NCI-H345 (cell line): ENCODE measurements at places on chromosomes 1 and 21.
A peak's percentile ranks its signal among the peaks of the same experiment; 100 is the strongest.

GRCh38 chr21:17858747-17859146, 39.6 kb upstream of the C21orf91 start:
- no peak for DNase-seq

GRCh38 chr21:27772816-27773215, 805.9 kb upstream of the ADAMTS5 start:
- DNase-seq, result no peak

DNA sequence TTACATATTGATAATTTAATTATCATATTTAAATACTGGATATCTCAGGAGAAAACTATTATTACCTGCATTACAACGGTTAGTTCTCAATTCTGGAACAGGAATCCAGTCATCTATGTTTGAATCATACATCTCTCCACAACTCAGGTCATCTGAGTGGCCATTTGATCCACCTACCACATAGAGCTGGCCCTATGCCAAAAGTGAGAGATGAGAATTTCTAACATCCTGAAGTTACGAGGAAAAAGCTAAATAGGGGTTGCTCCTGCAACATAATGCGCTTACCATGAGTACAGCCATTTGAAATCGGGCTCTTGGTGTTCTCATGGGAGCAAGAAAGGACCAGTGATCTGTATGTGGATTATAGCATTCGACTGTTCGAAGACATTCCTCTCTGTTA, 16.9 kb downstream of the IVNS1ABP start:
- DNase-seq, result no peak

DNA sequence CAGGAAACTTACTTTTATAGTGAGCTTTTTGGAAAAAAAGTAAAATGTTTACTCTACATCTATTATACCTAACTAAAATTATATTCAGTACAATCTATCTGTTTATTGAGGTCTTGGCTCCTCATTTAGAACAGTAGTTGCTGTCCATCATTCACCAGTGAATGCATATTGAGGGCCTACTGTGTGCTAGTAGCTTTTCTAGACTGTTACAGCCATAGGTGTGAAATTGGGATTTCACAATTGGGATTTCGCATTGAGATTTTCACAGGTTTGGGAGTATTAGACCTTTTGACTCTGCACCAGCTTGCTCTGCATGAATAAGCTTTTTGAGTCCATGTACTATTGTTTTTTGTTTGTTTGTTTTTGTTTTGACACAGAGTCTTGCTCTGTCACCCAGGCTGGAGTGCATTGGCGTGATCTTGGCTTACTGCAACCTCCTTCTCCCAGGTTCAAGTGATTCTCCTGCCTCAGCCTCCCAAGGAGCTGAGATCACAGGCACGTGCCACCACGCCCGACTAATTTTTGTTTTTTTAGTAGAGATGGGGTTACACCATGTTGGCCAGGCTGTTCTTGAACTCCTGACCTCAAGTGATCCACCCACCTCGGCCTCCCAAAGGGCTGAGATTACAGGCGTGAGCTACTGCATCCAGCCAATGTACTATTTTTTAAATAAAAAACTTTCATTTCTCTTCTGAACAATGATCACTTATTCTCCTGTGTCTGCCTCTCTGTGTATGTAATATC, 47.2 kb upstream of the ERRFI1 start:
- DNase-seq, result no peak

GRCh38 chr21:17128132-17128531, 384.7 kb upstream of the CXADR start:
- no peak for DNase-seq

- no peak for DNase-seq
Measured at GRCh38 chr1:239417221-239417620, 30.9 kb downstream of the CHRM3 start.

- no peak for DNase-seq
Measured at GRCh38 chr1:210089855-210090254, 142.7 kb upstream of the SERTAD4 start.

- no peak for DNase-seq
Measured at GRCh38 chr21:39005502-39005787, 177.8 kb downstream of the PSMG1 start.

DNA sequence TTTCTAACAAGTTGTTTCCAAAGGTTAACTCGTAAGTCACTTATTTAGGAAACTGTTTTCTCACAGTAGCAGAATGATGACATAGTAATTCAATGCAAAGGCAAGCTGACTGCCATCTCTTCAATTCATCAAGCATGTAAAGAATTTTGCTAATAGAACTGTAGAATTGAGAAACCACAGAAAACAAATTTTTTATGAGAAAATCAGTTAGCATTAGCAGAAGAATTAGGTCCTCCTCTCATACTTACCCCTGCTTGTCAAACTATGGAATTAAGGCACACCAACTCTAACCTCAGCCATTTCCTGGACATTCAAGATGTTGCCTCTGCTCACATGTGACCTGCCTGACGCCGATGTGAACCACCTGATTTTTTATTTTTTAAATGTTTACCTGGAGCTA, 115.2 kb downstream of the LRRC40 start:
- no peak for DNase-seq

DNA sequence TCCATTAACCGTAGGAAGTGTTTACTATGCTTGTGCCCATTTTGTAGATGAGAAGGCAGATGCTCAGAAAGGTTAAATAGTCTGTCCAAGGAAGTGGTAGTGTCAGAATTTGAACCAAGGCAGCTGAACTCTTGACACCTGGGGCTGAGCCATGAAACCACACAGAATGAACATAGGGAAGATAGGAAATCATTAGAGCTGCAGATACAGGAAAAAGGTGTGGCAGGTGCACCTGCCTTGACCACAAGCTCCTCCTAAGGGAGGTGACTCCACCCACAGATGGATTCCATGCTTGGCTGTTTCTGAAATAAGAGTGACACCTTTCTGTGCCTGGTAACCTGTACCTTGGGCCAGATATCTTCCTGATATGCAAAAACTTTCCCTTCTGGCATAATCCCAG, 69.9 kb upstream of the IGSF21 start:
- no peak for DNase-seq

GRCh38 chr1:200535605-200536004, 84.9 kb downstream of the KIF14 start:
- DNase-seq, result peak; percentile 40

- no peak for DNase-seq
Measured at GRCh38 chr1:81312272-81312754, 488.4 kb upstream of the ADGRL2 start.

DNA sequence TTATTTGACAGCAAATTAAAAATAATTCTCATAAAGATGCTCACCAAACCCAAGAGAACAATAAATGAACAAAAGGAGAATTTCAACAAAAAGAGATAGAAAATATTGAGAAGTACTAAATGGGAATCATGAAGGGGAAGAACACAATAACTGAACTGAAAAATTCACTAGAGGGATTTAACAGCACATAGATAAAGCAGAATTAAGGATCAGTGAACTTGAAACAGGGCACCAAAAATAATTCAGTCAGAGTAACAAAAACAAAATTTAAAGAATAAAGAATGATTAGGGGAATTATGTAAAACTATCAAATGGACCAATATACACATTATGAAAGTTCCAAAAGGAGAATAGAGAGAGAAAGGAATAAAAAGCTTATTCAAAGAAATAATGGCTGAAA, 7.8 kb downstream of the ADAM30 start:
- no peak for DNase-seq

DNA sequence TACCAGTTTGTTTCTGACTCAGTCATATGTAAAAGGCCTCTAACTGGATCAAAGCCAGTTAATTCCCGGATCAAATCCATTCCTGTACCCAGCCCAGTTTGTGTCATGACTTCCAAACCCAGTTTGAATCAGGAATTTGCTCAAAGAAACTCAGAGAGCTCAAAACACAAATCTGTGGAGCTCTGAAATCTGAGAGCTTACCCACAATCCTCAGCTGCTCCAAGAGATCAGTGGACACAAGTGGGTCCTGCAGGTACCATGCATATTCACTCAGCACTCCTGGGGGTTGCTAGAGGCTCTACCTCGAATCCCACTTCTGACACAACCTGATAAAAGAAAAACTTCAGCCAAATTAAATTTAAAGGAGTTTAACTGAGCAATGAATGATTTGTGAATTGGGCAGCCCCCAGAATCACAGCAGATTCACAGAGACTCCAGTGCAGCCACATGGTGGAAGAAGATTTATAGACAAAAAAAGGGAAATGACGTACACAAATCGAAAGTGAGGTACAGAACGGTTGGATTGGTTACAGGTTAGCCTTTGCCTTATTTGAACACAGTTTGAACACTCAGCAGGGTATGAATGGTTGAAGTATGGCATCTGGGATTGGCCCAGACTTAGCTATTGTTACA, 11.9 kb upstream of the MRPL55 start:
- DNase-seq, result no peak

GRCh38 chr1:228411121-228411520, 4.5 kb upstream of the TRIM11 start:
- DNase-seq, result no peak

DNA sequence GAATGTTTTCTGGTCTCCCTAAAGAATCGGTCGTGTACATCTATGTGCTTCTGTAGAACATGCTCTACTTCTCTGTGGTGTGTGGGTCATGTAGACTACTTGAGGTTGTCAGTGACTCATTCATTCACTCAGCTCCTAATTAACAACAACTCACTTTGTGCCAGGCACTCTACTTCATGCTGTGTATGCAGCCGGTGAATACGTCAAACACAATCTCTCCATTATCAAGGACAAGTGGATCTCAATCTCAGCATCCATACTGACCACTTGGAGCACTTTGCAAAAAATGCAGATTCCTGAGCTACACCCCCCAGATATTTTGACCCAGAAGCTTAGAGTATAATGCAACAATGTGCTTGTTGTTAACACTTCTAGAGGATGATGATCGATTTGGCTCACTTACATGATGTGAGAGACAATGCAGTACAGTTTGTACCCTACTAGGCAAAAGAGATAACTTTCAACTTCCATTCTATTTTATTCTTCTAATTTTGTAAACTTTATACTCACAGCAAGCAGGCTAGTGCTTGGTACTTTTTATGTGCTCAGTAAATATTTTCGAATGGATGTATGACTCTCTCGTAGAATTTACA, 508.6 kb upstream of the ADAMTS5 start:
- DNase-seq, result no peak

GRCh38 chr1:107378866-107379265, 238.0 kb downstream of the NTNG1 start:
- DNase-seq, result no peak

- no peak for DNase-seq
Measured at GRCh38 chr1:67754526-67754920, 69.5 kb downstream of the GADD45A start.

DNA sequence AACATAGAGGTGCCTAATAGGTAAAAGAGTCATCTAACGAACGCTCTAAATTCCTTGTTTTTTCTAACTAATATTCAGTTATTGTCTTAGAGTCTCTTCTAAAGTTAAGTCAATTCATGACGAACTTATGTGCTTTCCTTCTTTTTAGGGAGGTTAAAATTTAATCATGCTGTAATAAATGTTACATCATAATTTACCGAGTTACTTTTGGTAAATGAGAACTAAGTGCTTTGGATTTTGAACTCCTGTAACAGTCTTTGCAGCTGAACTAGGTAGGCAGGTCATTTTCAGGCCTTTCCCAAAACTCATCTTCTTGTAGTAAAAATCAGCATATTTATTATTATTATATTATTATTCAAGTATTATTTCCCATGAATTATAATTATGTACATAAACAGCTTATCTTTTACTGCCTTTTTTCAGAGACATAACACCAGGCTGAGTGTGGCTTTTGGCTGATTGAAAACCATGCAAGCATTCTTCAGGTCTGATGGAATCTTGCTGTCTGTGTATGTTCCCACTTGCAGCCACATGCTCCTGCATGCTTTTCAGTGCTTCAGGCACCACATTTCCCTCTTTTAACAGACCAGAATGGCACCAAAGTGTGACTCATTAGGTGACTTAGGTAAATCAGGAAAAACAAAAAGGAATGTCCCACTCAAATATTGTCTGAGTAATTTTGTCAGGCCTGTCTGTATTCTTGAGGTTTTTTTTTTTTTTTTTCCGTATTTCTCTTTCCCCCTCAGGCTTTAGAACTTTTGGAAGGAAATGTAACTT, 81.0 kb upstream of the CD55 start:
- no peak for DNase-seq

GRCh38 chr1:34879230-34879629, 19.7 kb upstream of the SMIM12 start:
- DNase-seq, result no peak

DNA sequence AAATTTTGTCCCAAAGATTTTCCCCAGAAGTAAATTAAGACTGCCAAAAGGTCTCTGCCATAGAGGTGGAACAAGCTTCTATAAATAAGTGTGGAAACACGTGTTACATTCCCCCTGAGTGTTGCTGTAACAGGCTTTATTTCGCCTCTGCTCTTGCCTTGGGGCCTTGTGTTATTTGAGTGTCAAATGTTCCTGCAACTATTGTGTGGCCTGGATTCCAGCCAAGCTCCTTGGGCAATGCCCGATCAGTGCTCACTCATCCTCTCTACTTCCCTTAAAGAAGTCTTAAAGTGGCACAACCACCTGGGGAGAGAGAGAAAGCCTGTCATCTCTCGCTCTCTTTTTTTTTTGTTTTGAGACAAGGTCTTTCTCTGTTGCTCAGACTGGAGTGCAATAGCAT, 156.7 kb downstream of the NR5A2 start:
- peak; percentile 92 for DNase-seq

- no peak for DNase-seq
Measured at GRCh38 chr1:156949127-156949526, 28.7 kb downstream of the LRRC71 start.

DNA sequence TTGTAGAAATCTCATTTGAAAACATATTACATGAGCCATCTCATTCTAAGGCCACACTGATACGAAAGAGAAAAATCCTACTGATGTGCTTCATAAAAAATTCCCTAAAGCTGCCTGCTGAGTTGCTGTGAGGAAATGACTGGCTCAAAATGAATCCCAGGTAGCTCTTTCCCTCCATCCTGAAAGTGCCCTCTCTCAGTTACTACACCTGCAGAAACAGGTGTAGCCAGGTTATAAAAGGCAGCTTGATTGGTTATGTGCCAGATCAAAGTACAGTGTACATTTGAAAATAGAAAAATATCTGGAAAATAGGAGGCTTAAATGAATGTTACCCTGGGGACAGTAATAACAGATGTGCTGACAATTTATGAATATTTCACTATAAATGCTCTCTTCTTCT, 833.4 kb upstream of the ADGRL4 start:
- DNase-seq, result no peak

GRCh38 chr1:52531249-52531872, 21.5 kb downstream of the TUT4 start:
- DNase-seq, result no peak

- DNase-seq, result peak; percentile 92
Measured at GRCh38 chr1:163471779-163472650, 150.3 kb downstream of the NUF2 start.

GRCh38 chr1:7743346-7743745, 27.8 kb upstream of the VAMP3 start:
- no peak for DNase-seq

GRCh38 chr1:64856553-64856952, 109.8 kb downstream of the JAK1 start:
- no peak for DNase-seq

DNA sequence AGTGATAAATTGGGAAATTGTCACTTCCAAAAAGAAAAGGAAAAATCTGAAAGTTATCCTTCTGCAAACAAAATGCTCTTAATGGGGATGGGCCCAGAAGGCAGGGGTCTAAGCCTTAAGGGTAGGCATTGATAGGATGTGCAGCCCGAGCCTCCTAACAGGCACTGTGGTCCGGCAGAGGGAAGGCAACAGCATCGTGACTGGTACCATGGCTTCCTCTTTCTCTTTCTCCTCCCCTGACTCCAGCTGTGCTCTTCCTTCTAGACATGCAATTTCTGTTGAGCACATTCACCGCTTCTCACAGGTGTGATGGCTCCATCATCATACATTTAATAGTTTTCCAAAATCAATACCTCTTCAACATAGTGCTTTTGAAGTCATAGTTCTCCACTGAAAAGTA, 91.5 kb downstream of the SELENOF start:
- DNase-seq, result peak; percentile 36
